Epithelial cell of alveolus of lung (primary cell): ENCODE measurements at places on chromosomes 6 and 20. TPM values are rescaled to one million over a fixed set of nuclear protein-coding genes. Genes with fewer than 3 reads are reported as not detected.

GPR6 gene
- total RNA-seq: not detected in 2 replicates

PNPLA1 gene
- not detected in 2 replicates for total RNA-seq

MEI4 gene
- not detected in 2 replicates for total RNA-seq

CPNE5 gene
- 0.26 TPM in 1 of 2 replicates, not detected in the other for total RNA-seq

RAB44 gene
- total RNA-seq: 0.13 and 0.40 TPM in 2 replicates

LIME1 gene
- 1.3 and 1.9 TPM in 2 replicates for total RNA-seq

COL11A2 gene
- 0.16 TPM in 1 of 2 replicates, not detected in the other for total RNA-seq

SLC32A1 gene
- total RNA-seq: not detected in 2 replicates

IRAK1BP1 gene
- total RNA-seq: 2.2 and 4.6 TPM in 2 replicates

ANGPT4 gene
- total RNA-seq: not detected in 2 replicates

HLA-DRB1 gene
- total RNA-seq: not detected in 2 replicates

OR2J3 gene
- total RNA-seq: not detected in 2 replicates
